Stimulated activated CD4-positive, alpha-beta T cell treated with anti-CD3 and anti-CD28 coated beads, Interleukin-1b, Interleukin-23, amount 100 ng/mL, for 1 hour (primary cell): ENCODE measurements at places on chromosomes 1 and 21.

- DNase-seq = no peak
Measured at GRCh38 chr1:106465666-106466065, 590.8 kb upstream of the PRMT6 start.

- DNase-seq = no peak
Measured at GRCh38 chr1:31991182-31991581, 22.5 kb upstream of the KHDRBS1 start.

DNA sequence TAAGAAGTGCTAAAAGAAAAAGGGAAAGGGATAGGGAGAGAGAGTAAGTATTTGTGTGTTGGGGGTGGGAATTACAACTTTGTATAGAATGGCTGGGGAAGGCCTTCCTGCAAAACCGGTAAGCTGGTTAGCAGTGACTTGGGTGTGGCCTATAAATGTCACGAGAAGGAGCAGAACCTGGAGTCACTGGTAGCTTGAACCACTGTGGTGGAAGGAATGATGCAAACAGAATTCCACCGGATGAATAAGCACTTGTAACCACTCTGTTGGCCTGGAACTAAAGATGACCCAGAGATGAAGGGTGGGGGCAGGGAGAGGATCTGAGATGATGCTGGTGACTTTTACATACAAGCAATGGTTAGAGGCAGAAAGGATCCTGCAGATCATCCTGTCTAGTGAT is 8.9 kb downstream of the XKR8 start:
- DNase-seq = no peak

DNA sequence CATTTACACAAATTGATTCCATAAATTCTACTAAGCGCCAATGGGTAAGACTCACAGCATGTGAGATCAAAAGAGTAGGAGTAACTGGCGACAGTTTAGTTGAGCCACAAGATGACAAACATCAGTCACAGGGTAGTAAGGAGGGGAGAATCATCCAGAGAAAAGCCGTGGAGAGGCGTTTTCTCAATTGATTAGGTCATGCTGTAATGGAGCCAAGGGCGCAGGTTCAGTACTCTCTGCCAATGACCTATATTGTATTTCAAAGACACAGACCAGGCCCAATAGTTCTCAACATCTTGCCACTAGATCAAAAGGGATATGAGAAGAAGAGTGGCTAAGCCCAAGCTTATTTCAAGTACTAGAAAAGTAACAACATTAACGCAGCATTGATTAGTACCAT is 467.5 kb downstream of the SMYD3 start:
- no peak for DNase-seq

DNA sequence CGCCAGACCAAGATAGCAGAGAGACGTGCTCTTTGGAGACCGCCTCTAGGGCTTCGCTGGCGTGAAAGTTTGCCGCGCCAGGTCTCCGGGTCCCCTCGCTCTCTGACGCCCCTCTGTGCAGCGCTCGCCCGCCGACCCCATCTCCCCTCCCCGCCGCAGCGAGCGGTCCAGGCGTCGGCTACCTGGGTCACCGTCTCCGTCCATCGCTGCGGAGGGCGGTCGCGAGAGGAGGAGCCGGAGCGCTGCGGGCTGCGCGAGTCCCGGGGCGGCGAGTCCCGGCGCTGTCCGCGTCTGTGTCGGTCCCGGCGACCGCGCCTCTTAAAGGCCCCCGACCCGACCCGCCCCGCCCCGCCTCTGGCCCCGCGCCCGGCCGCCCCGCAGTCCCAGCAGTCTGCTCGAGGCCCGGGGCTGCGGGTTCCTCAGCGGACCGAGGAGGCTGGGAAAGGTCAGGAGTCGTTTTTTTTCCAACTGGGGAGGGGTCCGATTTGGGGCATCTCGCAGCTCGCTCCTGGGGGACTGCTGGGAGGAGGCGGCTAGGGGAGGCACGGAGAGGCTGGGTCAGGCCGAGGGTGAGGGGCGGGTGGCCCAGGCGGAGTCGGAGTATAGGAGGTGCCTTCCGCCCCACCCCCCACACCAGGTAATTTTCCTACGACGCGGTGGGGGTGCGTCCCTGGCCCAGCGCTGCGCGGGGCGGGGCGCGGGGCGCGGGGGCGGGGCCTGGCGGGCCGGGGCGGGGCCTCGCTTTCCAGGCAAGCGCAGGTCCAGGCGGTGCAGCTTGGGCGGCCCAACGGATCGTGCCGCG is at the start of the genes FBXO2 and FBXO44:
TSS of gene FBXO2 (minus strand) at position 293 of the 802 bp plus-strand sequence. CDS start at position 204, 89 bp downstream.
TSS of gene FBXO44 (plus strand) at position 741 of the 802 bp plus-strand sequence. CDS start 959 bp downstream, outside the sequence.
- peak; percentile 59 for DNase-seq

DNA sequence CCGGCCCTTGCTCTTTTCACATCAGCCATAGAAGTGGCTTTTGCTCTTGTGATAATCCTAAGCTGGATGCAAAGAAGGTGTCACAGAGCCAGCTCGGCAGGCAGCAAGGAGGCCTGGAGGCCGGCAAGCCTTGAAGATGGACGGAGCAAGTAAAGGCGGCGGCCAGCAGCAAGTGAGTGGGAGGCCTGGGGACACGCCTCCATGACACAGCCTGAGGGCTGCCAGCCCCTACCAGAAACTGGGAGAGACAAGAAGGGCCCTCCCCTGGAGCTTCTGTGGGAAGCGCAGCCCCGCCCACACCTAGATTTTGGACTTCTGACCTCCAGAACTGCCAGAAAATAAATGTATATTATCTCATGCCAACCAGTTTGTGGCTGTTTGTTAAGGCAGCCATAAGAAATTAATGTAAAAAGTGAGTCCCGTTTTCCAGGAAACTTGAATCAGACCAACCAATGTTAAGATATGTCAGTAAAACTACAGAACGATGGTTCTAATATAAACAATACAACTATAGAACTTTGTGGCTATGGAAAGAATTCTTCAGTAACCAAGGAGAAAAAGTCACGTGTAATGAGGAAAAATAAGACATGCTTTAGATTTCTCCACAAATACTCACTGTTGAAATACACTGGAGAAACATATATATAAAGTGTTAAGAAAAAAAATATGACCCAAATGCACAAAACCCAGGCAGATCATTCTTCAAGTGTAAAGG is 49.9 kb downstream of the BACE2 start:
- DNase-seq = no peak

DNA sequence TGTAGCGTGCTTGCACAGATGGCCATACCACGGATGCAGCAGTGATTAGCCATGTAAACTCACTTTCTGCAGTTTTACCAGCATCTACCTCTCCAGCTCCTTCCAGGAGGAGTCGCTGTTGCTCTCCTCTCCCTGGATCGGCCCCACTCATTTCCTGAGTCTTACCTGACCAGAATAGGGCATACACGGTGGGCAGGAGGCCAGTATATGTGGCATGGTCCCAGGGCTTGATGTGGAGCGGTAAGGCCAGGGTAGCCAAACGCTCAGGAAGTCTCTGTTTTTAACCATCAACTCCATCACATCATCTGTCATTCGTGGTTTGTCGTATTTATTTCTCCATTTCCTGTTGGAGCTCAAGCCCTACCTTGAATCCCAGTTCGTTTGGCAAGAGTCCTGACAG is 163.4 kb upstream of the USP24 start:
- DNase-seq = no peak

GRCh38 chr1:150106341-150106740 is 38.8 kb downstream of the VPS45 start:
- DNase-seq = no peak

DNA sequence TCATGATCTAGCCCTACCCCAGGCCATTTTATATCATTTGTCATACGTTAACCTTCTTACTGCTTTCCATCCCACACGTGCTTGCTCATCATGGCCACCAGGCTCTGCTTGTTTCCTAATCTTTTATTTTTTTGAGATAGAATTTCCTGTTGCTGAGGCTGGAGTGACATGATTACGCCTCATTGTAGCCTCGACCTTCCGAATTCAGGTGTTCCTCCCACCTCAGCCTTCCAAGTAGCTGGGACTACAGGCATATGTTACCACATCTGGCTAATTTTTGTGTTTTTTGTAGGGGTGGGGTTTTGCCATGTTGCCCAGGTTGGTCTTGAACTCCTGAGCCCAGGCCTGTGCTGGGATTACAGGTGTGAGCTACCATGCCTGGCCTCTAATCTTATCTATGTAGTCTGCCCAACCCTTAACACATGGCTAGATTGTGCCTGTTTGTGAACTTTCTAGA is 3.3 kb downstream of the UAP1 start:
- no peak for DNase-seq

DNA sequence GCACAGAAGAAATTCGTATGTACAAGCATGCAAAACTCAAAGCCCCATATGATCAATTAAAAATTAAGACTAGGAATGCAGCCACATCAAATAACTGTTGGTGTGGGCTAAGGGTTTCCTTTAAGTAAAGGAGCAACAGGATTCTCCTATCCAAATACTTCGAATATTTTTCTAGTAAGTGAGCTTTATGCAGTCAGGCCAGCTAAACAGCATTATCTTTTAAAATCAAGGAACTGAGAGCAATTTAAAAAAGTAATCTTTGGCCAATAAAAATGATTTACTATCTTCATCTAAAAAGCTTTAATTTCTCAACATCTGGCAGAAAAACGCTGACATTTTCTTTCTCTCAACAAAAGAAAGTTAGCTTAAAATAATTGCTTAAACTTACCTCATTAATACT is 19.8 kb downstream of the CNN3 start:
- DNase-seq = no peak

GRCh38 chr21:36149788-36150711 is 6.6 kb upstream of the DOP1B start:
- no peak for DNase-seq

DNA sequence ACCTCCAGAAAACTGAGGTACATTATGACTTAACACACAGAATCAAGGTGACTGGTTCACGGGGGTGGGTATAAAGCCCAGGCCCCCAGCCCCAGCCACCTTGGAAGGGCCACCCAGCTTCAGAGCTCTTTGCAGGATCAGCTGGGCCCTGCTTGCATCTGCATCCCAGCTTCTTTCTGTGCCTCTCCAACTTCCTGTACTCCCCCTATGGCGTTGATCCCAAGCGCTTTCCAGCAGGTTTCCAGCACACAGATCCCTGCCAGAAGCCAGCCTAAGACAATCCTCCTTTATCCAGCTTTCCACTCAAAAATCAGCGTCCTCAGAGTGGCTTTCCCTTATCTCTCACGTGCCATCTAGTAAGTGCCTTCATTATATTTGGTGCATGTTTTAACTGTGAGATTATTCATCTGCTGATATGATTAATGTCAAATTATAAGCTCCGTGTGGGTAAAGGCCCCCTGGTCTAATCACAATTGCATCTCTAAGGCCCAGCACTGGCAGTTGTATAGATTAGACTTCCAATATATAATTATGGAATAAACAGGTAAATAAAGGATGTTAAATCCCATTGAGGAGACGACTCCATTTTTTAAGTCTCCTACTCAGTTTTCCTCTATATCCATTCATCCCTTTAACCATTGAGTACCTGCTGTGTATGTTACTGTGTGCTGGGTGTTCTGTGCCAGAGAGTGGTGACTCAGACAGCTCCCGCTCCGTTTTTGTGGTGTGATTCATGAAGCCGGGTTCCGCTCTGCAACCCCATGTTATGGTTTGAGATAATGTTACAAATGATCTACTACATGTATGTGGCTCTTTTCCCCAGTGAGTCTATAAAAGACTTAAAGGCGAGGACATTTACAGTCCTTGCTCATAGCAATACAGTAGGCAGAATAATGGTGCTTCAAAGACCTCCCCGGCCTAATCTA is 387.6 kb downstream of the PCP4 start:
- DNase-seq = no peak

- DNase-seq = no peak
Measured at GRCh38 chr1:44481701-44482100, 76.6 kb downstream of the RNF220 start.

- DNase-seq = no peak
Measured at GRCh38 chr1:5740450-5740849, 251.8 kb downstream of the NPHP4 start.

GRCh38 chr1:17957588-17958267 is 149.9 kb upstream of the IGSF21 start:
- no peak for DNase-seq

- no peak for DNase-seq
Measured at GRCh38 chr1:103514920-103515503, 10.5 kb upstream of the RNPC3 start.

DNA sequence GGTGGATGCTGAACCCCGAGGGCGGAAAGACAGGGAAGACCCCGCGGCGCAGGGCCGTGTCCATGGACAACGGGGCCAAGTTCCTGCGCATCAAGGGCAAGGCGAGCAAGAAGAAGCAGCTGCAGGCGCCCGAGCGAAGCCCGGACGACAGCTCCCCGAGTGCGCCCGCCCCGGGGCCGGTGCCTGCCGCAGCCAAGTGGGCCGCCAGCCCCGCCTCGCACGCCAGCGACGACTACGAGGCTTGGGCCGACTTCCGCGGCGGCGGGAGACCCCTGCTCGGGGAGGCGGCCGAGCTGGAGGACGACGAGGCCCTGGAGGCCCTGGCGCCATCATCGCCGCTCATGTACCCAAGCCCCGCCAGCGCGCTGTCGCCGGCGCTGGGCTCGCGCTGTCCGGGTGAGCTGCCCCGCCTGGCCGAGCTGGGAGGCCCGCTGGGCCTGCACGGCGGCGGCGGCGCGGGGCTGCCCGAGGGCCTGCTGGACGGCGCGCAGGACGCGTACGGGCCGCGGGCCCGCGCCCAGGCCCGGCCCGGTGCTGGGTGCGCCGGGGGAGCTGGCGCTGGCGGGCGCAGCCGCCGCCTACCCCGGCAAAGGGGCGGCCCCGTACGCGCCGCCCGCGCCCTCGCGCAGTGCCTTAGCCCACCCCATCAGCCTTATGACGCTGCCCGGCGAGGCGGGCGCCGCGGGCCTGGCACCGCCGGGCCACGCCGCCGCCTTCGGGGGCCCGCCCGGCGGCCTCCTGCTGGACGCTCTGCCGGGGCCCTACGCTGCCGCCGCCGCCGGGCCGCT is 20.7 kb downstream of the FOXO6 start:
- DNase-seq = no peak

- DNase-seq = peak; percentile 8
Measured at GRCh38 chr1:99180343-99180808, 83.9 kb upstream of the PLPPR4 start.

- no peak for DNase-seq
Measured at GRCh38 chr21:36791695-36792470, 93.0 kb downstream of the SIM2 start.

DNA sequence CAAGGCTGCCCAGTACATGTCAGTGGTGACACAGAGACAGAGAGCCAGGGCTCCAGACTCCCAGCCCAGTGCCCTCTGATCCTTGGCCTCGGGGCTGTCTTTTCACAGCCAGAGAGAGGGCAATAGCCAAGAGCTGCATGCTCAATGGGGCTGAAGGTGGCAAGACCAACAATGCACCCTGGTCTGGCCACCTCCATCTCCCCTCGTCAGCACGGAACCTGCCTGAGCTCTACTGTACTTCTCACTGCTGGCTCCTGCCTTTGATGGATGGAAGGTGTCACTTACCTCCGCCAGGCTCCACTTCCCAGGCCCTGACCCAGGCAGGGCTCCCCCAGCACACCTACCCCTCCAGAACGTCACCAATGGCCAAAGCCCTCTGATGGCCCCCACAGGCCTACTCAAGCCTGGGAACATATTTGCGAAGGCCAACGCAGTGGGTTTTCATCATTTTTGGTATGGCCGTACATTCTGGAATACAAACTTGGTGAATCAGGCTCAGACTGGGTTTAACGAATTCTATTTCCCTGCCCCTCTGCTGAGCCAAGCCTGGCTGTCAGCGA is 88.1 kb downstream of the DMRTB1 start:
- DNase-seq = no peak

GRCh38 chr1:156106624-156107488 is 7.7 kb upstream of the LMNA start:
- DNase-seq = no peak

GRCh38 chr1:184576822-184577221 is 177.8 kb downstream of the EDEM3 start:
- no peak for DNase-seq
